GM13977 (cell line): ENCODE measurements at places on chromosomes 1 and 21.

- no peak for DNase-seq
These were observed 41.8 kb upstream of the PIGC start for GRCh38 chr1:172485626-172486025.

DNA sequence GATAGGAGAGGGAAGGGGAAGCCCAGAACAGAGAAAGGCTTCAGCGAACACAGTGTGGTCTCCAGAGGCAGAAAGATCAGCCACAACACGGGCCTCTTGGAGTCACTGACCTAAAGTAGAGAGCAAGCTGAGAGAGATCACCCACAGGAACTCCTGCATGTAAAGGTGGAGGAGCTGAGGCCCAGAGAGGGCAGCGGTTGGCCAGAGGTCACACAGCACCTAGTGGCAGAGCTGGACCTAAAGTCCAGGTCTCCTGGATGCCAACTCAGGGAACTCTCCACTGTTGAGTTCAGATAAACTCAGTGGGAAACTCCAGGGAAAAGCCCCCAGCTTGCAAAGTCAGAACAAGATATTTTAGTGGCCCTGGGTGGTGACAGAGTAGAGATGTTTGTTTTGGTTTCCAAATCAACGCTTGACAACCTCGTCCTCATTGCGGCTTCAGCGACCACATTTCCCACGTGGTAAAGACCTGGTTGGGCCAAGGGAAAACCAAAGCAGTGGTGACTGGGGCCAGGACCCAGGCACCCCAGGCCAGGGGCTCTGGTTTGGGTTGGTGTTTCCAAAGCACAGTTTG lies 4.6 kb downstream of the IFFO2 start:
- peak; percentile 85 for DNase-seq

DNA sequence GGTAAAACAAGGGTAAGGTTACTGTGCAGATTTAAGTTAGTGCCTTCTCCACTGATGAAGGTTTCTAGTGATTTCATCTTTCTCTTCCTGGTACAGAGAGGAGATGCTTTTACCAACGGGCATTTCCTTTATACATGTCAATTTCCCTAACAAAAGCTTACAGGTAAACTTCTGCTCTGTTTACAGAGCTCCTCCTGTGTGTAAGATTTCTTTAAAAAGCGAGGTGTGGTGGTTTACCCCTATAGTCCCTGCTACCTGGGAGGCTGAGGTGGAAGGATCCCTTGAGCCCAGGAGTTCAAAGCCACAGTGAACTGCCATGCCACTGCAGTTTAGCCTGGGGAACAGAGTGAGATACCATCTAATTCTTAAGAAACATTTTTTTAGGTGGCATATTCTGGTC lies 40.7 kb upstream of the GORAB start:
- no peak for DNase-seq

- no peak for DNase-seq
These were observed 445.3 kb downstream of the RWDD3 start for GRCh38 chr1:95679262-95679661.

DNA sequence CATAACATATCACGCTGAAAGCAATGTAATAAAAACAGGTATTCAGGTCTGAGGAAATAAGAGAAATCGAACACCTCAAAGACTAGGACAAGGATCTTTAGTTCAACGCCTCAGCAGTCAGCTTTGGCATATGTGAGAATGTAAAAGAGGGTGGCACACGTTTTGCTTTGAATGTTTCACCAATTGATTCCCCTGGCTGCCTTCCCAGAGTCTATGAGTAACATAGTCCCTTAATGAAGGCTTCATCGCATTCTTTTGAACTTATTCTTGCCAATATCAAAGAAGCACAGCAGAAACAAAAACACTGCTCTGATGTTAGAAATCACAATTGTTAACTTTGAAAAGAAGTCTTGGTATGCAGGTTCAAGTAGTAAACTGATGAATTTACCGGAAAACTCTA lies 764.8 kb downstream of the ADGRL2 start:
- no peak for DNase-seq

DNA sequence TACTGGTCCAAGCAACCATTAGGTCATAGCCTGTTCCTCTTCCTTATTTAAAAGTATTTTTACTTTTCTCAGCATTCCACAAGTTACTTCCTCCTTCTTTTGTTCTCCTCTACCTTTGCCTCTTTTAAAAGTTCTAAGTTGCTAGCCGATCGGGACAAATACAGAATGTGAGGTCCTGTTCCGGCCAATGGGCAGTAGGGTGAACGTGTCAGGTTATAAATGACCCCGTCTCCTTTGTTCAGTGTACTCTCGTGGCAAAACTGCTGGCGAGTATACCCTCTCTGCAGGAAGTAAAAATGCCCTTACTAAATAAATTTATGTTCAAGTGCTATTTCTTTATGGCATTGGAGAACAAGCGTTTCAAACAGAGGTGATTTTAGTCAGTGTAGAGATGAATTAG lies 2.5 kb downstream of the ADCY10 start:
- no peak for DNase-seq

GRCh38 chr1:34398916-34399275 lies 222.2 kb downstream of the C1orf94 start:
- DNase-seq: no peak

DNA sequence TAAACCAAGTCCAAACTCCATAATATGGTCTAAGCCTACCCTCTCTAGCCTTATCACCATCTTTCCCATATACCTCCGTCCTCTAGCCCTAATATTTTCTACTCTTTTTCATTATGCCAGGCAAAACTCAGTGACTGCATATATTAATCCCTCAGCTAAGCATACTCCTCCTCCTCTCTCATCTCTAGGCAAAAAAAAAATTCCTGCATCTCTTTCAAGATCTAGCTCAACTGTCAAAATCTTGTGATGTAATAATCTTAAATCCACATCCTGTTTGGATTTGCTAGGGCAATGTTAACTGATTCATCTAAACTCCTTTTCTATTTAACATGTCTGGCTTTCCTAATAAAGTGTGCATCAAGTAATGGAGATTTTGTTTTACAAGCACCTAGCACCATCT lies 20.4 kb downstream of the PRPF38A start:
- DNase-seq: no peak

GRCh38 chr1:228884196-228884595 lies 148.9 kb downstream of the RHOU start:
- no peak for DNase-seq

DNA sequence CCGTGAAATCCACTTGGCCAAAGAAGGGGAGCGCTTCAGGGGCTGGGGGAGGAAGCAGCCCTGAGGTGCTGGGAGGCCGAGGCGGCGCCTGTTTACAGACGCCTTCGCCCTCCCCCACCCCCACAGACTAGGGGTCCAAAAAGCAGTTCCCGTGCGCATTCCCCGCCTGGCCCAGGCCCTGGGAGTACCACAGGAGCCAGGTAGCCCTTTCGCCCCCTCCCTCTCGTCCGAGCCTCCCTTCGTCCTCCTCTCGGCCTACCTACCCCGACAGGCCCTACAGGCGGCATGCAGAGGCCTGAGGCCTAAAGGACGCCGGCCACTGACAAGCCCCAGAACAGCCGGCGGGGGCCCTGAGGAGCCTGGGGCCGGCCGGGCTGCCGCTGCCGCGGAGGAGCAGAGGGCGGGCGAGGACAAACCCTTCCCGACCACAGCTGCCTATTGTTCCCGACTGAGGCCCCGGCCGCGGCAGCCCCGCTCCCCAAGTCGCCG lies 522 bp downstream of the RC3H1 start:
- peak; percentile 32 for DNase-seq

GRCh38 chr1:84847253-84848250 lies 45.5 kb downstream of the LPAR3 start:
- DNase-seq: no peak

DNA sequence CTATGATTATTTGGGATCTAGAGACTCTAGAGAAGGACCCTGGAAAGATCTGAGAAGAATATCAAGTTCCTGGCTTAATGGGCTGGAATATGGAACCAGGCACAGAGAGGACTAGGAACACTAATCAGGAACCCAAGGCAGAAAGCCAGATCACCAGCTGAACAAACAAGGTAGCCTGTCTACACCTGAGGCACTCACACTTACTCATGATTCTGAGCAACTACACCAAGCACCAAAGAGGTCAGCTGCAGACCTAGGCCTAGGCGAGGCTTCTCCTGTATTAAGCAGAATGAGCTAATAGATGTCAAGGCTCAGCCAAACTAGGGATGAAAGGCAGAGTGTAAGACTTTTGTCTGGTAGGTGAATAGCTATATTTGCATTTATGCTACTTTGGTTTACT lies 368.1 kb downstream of the LTN1 start:
- DNase-seq: no peak

DNA sequence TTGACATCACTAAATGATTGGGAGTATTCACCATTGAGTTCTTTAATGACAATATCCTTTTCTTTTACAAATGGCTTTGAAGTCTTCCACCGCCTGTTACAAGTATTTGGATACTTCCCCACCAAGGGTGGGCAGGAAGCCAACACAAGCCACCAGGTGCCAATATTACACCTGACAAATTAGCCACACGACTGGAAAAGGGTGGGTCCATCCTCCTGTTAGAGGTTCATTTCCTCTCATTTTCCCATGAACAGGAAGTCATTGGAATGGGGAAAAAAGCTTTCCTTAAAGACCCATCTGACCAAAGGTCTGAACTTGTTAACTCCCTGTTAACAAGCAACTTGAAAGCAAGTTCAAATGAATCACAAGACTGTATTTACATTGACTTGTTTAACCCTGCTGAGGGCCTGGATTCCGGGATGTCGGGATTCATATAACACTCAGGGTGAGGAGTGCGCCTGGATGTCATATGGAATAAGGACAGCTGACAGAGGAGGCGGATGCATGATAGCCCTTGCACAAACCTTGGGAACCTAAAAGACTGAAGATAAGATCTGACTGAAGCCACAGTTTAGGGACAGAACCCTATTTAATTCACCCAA lies 40.5 kb upstream of the PROX1 start:
- no peak for DNase-seq

GRCh38 chr1:246470585-246470984 lies 36.5 kb downstream of the SMYD3 start:
- DNase-seq: no peak

GRCh38 chr1:187336441-187337168 lies 507.9 kb downstream of the PLA2G4A start:
- no peak for DNase-seq

DNA sequence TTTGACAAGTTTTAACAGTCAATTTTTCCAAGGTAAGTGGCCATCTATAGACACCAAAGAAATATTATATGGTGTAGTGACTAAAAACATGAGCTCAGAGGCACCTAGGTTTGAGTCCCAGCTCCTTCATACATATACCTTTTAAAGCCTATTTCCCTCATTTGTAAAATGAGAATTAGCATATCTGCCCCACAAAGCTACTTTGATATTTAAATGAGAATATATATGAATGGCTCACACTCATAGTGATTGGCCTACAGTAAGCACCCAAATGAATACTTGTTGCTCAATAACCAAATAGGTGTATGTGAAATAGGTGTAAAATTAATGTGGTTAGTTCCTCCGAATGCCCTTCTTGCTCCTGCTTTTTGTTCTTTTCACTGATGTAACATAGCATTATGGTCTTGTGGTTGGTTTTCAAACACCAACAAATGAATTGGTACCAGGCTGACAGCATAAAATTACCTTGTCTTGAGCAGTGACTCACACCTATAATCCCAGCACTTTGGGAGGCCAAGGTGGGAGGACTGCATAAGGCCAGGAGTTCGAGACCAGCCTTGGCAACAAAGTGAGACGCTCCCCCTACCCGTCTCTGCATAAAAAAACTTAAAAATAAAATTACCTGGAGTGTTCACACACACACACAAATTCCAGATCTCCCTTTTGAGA lies 25.3 kb downstream of the CNIH4 start:
- DNase-seq: no peak

- no peak for DNase-seq
These were observed 2.1 kb downstream of the PTGER3 start for GRCh38 chr1:71045463-71046028.

- no peak for DNase-seq
These were observed 13.4 kb upstream of the HMCN1 start for GRCh38 chr1:185720633-185721272.

DNA sequence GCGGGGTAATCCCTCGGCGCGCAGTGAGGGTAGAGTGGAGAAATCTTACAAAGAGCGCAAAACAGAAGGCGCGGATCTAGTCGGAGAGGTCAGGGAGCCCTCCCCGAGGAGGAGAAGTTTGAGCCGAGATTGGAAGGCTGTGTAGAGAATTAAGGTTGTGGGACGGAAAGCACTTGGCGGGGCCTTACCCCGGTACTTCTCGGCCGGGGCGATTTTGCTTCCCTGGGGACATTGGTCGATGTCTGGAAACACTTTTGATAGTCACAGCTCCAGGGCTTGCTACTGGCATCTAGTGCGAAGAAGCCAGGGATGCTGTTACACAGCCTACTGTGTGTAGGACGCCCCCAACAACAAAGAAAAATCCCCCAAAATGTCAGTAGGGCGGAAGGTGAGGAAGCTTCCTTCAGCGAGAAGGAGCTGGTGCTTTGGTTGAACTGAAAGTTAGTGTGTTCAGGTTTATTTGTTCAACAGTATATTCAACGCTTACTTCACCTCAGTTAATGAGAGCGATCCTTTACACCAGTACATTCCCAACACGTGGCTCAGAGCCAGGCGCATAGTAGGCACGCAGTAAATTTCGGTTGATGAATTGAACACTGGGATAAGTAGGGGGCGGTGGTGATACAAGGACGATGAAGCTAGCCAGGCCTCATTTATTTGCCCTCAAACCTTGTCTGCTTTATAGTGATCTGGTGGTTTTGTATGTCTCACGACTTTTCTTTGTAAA lies 807 bp downstream of the CEP85 start:
- DNase-seq: no peak

- peak; percentile 34 for DNase-seq
These were observed 465.6 kb upstream of the ADGRL4 start for GRCh38 chr1:79472067-79472656.

GRCh38 chr1:12594966-12595756 lies 22.8 kb downstream of the DHRS3 start:
- no peak for DNase-seq

GRCh38 chr1:91725989-91726721 lies 159.8 kb downstream of the TGFBR3 start:
- no peak for DNase-seq

DNA sequence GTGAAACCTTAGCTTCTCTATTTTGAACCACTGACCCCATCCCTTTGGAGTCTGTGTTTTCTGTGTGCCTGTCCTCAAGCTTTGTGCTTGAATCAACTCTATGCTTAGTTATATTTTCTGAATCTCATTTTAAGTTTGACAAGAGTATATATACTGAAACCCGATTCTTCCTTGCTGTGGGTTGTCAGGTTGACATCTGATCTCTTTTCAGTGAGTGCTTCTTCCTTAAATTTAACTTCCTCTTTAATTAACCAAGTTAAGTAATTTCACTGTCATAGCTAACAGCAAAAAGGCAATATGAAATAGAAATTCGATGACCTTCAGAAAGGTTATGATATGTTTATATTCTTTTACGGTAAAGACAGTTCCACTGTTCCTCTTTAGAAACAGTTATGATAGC lies 69.4 kb downstream of the C1orf21 start:
- DNase-seq: no peak

DNA sequence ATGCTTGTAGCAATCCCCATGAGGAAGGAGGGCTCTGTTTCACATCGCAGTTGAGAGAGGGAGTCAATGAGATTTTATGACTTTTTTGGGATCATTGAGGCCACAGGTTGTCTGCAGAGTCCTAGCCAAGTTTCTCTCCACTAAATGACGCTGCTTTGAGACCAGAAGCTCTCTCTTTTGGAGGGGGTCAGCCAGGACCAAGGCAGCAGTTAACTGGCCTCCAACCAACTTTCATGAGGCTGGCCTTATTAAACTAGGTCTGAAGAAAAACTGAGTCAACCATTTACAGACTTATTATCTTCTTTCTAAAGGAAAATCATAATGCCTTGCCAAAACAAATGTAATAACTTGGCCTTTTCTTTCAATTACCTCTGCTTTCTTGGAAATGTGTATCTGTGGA lies 8.6 kb downstream of the WLS start:
- DNase-seq: no peak
